ENCODE measurements at places on chromosomes 2 and 18.

GRCh38 chr2:168585700-168586099 lies 129.6 kb downstream of the CERS6 start:
- no peak for DNase-seq

GRCh38 chr2:237290261-237290660 lies 123.7 kb downstream of the COL6A3 start:
- DNase-seq: no peak

DNA sequence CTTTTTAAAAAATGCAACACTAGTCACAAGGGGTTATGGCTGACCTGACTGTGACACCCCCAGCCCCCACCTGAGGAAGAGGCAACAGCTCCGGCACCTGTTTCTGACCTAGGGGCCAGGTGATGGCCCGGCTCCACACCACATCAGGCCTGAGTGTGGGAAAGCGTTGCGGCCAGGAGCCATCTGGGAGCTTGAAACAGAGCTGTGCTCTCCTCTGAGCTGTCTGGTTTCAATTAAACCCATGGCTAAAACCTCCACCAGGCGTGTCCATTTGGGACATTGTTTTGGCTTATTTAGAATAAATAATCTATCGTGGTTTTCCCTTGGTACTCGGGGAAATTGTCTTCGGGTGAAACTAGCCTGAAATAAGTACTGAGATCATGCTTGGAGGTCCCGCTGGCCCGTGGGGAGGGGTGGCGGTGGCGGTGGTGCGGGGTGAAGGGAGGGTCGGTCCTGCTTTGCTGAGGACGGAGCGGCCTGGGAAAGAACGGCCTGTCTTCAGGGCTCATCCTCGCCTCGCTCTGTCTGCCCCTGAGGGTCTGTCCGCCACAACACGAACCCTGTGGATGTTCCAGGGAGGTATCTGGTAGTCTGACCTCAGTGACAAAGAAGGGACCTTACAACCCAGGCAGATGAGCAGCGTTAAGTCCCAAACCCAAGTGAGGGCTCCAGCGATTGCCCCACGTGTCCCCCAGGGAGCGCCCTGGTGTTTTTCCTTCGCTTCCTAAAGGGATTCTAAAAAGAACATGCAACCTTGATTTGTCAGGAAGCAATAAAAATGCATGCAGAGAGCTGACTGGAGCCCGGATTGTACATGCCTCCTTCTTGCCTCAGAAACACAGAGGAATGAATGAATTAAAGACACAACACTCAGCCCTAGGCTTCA lies 58.7 kb downstream of the IL1RL2 start:
- DNase-seq: no peak

DNA sequence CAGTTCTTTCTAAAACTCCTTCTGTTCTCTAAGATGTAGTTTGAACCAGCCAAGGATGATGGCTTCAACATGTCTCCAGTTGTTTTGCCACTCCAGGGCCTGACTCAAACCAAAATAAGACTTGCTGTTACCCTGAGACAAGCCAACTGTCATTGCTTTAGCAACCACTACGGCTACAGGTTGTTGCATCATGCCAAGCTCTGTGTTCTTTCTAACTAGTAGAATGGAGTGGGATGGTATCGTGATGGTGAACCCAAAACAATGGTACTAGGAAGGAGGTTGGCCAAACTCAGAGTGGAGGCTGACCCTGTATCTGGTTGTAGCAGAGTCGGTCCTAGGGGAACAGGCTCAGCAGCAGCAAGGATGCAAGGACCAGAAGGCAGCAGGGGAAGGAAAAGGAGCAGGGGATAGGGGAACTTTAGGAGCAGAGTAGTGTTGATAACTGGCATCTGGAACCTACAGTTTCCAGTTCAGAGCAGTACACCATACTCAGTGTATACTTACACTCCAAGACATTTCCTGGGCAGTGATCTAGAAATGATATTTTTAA lies 51.6 kb downstream of the PDK1 start:
- no peak for DNase-seq

- DNase-seq: no peak
These were observed 29.8 kb downstream of the STARD6 start for GRCh38 chr18:54327818-54328217.

DNA sequence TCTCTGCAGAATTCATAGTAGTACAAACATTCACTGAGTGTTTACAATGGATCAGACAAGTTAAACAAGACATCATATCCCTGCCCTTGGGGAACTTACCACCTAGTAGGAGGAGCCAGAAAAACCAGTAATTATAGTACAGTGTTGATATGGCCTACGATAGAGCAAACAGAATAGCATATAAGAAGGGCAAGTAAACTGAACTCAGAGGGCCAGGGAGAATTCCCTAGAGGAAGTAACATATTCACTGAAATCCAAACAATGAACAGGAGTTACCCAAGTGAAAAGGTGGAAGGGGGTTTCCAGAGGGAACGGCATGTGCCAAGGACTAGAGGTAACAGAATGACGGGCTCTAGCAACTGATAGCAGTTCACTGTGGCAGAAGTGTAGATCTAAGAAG lies 34.1 kb downstream of the NHEJ1 start:
- no peak for DNase-seq

All from activated T-helper 1 cell treated with anti-CD3 and anti-CD28 coated beads, Interleukin-12 subunit alpha, Interleukin-12 subunit beta, Interleukin-2, Interleukin-4 antibody, amounts not matched to agents 30 ng/mL and 10 ng/mL and 1 ng/mL, durations not matched to agents 14 hours and 24 hours and 36 hours (primary cell).